ENCODE measurements at places on chromosomes 4 and X.
A peak's percentile ranks its signal among the peaks of the same experiment; 100 is the strongest.

DNA sequence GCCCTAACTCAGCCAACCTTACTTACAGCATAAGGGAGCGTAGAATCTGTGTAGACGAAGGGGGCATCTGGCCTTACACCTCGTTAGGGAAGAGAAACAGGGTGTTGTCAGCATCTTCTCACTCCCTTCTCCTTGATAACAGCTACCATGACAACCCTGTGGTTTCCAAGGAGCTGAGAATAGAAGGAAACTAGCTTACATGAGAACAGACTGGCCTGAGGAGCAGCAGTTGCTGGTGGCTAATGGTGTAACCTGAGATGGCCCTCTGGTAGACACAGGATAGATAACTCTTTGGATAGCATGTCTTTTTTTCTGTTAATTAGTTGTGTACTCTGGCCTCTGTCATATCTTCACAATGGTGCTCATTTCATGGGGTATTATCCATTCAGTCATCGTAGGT lies 14.6 kb downstream of the PLP1 start:
- DNase-seq, result no peak

GRCh38 chrX:153477364-153477857 lies 7.0 kb upstream of the HAUS7 start:
- DNase-seq, result no peak

DNA sequence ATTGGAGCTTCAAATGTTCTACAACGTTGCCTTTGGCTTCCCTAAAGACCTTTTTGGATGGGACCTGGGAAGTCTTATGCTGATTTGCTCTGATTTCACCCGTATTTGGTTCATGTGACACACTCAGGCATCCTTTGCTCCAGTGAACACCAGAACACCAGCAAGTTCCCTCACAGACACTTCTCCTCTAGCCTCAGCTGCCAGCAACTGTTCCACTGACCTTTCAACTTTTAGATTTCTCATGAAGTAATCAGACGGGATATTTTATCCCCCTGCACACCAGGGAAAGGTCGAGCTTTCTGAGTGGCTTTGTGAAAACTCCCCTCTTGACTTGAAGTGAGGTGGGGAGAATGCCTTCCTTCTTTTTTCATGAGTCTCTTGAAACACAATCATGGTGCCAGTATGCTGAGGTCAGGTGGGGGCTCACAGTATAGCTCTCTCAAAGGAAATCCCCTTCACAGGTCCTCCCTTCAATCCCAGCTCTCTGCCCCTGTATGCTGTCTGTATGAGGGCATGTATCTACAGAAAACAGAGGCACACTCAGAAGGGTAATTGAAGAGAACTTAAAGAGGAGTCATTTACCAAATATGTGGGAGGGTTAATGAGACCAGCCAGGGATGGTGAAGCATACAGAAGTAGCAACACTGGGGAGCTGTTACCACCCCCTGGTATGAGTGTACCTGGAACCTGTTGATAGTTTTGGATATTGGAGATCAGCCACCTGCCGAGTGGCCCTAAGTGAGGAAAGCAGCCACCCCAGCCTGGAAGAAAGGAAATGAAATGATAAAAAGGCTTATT lies 62.7 kb downstream of the FGFBP1 start:
- DNase-seq, result no peak

GRCh38 chr4:3251691-3252479 lies 2.9 kb downstream of the MSANTD1 start:
- DNase-seq, result no peak

GRCh38 chrX:72255445-72255844 lies 16.6 kb upstream of the ERCC6L start:
- peak; percentile 82 for DNase-seq

DNA sequence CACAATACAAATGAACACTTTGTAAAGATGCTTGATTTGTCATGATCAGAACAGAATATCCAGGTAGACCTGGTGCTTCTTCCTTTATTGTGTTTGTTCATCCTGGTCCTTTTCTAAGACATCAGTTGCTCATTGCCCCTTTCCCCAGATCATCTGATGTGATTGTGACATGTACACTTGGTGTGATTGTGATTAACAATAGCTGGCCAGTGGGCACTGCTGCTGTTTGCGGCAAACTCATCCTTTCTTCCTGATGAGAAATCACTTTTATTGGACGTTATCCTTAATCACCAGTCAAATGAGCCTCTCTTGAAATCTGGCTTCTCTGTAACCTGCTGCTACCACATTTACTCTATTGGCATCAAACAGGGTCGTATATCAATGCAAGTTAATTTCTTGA lies 135.1 kb downstream of the PCDH7 start:
- DNase-seq, result no peak

DNA sequence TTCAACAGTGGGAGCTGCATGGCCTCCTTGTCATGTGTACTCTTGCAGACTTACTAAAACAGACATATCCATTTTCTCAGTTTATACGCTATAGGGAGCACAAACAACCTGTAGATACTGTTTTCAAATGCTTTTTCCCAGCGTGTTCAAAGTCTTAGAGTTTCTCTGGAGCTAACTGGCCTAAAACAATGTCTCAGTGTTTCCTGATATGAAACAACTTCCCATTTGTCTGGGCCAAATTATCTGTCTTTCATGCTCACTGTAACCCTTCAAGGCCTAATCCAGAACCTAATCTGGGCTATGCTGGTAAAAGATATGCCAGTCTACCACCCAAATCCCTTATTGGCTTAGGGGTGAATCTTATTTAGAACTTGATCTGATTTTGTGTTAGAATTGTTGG lies 38.8 kb downstream of the RAB40A start:
- DNase-seq, result no peak

DNA sequence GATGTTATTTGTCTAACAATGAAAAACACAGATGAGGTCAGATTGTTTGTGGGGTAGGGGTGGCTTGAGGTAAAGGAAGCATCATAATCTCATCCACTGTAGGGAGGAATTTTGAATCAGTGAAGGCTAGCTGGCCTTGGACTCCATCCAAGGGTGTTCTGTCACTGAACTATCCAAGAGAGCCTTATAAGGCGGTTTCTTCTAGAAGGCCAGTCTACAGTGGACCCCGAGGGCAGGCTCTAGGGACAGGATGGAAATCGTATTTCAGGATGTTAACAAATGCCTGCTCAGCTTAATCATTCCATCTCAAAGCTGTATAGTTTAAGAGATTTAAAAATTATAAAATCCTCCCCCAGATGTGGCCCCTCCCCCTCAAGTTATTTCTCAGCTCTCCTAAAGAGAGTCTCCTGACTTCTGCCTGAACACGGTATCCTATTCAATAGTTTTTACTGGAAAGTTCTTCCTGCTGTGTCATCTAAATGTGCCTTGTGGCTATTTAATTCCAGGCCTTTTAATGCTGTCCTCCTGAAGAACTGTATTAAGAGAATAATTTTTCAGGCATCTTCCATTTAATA lies 8.0 kb downstream of the IGFBP7 start:
- no peak for DNase-seq

DNA sequence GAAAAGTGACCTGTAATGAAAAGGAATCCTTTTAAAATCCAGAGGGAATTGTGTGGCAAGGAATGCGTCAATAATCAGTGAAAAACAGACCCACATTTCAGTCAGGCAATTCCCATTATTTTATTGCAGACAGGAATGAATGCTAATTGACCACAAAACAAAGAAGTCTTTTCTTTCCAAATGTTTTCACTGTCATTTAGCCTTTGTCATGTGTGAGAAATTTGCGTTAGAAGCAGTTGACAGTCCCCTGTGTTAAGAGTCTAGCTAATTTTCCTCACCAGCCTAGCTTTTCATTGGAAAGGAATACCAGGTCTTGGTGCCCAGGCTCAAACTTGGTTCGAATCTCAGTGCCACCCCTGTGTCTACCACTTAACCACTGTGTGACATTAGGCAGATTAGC lies 83.4 kb downstream of the KIT start:
- DNase-seq, result no peak

- DNase-seq, result no peak
Observed at GRCh38 chrX:15815779-15816437, 25.6 kb downstream of the ZRSR2 start.

DNA sequence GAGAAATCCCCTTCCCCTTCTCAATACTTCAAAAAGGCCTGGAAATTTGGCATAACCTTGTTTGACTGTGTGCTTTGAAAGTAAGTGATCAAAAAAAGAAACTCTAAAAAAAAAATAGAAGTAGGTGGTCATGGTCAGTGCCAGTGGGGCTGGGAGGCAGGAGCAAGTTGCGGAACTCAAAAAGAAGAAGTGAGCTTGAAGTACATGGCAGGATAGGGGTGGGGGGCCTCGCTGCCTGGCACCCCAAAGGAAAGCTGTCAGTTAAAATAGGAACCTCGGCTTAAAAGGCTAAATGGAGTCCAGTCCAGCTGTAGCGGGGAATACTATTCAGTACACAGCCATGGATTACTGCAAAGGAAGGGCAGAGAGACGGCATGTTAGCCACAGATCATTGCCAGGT lies 12.2 kb upstream of the NKRF start:
- DNase-seq, result no peak

- no peak for DNase-seq
Observed at GRCh38 chr4:125041372-125041930, 273.3 kb upstream of the FAT4 start.

DNA sequence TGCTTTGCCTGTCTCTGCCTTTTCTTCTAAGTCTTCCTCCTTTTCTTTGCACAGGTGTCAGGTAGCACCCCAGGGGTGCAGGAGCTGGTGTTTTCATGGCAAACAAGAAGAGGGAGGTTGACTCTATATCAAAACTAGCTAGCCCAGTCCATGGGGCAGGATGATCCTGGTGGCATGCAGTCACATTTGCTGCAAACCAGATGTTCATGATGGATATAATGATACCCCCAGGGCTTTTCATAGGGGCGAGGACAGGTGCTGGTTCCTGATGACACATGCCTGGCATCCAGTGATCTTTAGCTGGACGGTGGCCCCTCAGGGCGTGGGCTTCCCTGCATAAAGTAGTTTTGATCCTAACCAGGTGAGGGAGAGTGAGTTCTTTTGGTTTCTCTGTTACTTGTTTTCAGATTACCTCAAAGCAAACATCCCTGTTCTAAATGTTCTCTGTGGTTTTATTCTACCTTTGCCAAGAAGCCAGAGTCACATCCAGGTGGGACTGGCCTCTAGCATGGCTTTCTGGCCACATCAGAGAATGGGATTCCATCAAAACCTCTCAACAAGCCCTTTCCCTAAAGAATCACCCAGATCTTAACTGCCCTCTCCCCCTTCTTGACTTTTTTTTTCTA lies 11.2 kb upstream of the UBA6 start:
- DNase-seq, result no peak

DNA sequence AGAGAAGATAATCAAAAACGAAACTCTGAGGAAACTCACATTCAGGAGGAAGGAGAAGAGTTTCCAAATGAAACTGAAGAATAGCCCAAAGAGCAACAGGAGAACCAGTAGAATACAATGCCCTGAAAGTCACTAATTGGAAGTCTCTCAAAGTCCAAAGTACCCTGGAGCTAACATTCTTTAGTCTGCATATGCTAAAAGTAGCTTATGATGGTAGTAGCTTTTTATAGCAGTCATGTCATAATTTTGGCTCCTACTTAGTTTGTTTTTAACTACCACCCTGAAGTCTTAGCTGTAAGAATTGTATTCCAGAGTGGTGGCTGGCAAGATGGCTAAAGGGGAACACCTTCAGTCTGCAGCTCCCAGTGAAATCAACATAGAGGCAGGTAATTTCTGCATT lies 100.3 kb upstream of the FGF16 start:
- no peak for DNase-seq

DNA sequence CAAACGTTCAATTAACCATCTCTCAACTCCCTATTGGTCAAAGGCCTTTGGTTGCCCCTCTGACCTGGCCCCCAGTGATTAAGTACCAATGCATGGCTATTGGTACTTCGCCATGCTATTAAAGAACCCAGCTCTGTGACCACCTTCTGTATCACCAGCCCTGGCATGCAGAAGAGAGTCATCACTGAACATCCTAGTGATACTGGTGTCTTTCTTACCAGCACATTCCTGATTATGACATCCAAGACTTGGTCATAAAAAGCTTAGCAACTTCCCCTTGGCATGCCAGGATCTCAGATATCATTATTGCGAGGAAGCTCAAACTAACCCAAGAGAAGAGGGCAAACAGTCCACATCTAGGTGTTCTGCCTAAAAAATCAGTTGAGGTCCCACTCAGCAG lies 122.3 kb upstream of the OTUD4 start:
- DNase-seq, result no peak

- no peak for DNase-seq
Observed at GRCh38 chrX:21167011-21167410, 207.2 kb upstream of the CNKSR2 start.

GRCh38 chrX:153909024-153909979 lies 4.8 kb downstream of the AVPR2 start:
- no peak for DNase-seq

- DNase-seq, result no peak
Observed at GRCh38 chrX:118965395-118965794, 9.0 kb upstream of the LONRF3 start.

GRCh38 chr4:76197971-76198410 lies 15.6 kb downstream of the SCARB2 start:
- peak; percentile 91 for DNase-seq

- no peak for DNase-seq
Observed at GRCh38 chr4:2393353-2394270, 24.8 kb downstream of the ZFYVE28 start.

GRCh38 chrX:79036157-79036880 lies 91.1 kb downstream of the P2RY10 start:
- no peak for DNase-seq

GRCh38 chr4:108060164-108060563 lies 70.5 kb downstream of the HADH start:
- no peak for DNase-seq

DNA sequence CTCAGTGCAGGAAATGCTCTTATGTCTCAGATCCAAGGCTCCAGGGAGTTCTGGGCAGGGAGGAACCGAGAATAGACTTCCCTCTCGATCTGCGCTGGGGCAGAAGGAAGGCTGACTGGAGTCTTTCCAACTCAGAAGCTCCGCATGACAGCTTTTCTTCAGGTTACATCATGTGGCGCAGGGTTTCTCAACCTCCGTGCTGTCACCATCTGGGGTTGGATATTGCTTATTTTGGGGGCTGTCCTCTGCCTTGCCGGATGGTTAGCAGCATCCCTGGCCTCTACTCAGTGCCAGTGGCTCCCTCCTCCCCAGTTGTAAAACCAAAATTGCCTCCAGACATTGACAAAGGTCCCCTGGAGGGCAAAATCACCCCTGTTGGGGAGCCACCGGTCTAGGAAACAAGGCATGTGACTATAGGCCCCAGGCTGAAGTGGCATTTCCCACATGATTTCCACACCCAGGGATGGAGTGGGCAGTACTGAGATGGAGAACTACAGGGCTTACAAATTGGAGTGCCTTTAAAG lies 21.4 kb downstream of the REELD1 start:
- no peak for DNase-seq

DNA sequence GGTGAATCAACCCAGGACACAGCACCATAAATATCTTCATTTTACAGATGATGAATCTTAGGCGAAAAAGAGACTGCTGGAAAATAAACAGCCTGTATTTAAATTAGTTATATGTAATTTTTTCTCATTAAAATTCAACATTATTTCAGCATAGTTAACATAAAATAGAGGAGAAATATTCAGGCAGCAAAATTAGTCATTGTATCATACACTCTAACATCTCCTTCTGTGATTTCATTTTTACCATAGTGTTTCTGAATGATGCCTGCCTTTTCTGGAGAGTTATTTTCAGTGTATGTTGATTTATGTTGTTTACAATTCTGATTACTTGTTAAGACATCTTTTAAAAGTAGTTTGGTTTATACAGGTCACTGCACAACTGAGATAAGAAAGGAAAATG lies 82.3 kb upstream of the KCNIP4 start:
- DNase-seq, result no peak

GRCh38 chr4:7425124-7425523 lies 9.6 kb downstream of the PSAPL1 start:
- no peak for DNase-seq

- DNase-seq, result no peak
Observed at GRCh38 chr4:142404191-142404611, 441.9 kb downstream of the INPP4B start.

- no peak for DNase-seq
Observed at GRCh38 chrX:106263817-106264216, 95.7 kb downstream of the PWWP3B start.
